OCI-LY7 (cell line): ENCODE measurements at places on chromosomes 16 and 17. TPM values are rescaled to one million over a fixed set of nuclear protein-coding genes. Genes with fewer than 3 reads are reported as not detected.

Gene ARL17A
- 38.7 and 45.1 TPM in 2 replicates for total RNA-seq

- DNase-seq = no peak
Measured at GRCh38 chr16:27520982-27521673, 28.6 kb downstream of the GTF3C1 start.

Gene METTL9
- total RNA-seq = 120 and 126 TPM in 2 replicates

- no peak for DNase-seq
Measured at GRCh38 chr16:53881371-53881770, 177.4 kb downstream of the FTO start.

Gene PRDM7
- total RNA-seq = not detected in 2 replicates

Gene PROCA1
- 4.6 and 5.9 TPM in 2 replicates for total RNA-seq

DNA sequence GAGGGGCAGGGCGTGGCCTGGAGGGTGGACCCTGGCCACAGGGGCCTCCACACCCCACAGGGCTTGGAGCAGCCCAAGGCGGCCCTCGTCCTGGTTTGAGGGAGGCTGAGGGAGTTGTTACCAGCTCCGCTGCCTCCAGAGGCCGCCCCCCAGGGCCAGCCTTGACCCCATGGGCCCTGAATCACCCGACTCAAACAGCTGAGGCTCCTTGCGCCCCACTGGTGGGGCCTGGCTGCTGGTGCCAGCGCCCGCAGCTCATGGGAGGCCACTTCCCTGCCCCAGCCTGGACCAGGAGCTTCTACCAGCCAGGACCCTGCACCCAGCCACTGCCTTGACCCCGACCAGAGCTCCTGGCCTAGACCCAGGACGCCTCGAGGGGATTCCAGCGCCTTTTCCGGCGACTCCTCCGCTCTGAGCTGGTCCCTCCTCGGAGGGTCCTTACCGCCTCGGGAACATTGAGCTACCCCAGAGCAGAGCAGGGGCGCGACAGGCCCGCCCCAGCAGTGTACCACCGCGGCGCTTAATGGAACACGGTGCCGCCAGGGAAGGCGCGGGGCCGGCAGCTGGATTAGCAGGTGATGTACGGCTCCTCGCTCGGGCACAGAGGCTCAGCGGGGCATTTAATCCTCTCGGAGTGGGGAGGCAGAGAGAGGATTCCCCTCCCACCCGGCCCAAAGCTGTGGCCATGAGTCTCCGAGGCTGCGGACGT is 37.2 kb downstream of the GSE1 start:
- DNase-seq = no peak

DNA sequence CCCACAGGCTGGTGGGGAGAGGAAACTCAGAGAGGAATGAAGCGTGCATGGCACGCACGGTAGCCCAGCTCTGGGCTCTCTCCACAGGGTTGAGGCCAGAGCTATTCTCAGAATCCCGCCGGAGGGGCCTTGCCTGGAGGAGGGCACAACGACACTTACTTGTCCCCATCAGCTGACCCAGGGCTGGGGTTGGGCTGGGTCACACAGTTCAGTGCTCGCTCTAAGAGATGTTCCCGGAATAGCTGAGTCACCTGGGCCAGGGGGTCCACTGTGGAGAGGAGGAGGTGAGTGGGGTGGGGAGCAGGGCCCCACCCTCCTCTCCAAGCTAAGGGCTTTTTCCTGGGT is 21.8 kb downstream of the SREBF1 start:
- DNase-seq = no peak

DNA sequence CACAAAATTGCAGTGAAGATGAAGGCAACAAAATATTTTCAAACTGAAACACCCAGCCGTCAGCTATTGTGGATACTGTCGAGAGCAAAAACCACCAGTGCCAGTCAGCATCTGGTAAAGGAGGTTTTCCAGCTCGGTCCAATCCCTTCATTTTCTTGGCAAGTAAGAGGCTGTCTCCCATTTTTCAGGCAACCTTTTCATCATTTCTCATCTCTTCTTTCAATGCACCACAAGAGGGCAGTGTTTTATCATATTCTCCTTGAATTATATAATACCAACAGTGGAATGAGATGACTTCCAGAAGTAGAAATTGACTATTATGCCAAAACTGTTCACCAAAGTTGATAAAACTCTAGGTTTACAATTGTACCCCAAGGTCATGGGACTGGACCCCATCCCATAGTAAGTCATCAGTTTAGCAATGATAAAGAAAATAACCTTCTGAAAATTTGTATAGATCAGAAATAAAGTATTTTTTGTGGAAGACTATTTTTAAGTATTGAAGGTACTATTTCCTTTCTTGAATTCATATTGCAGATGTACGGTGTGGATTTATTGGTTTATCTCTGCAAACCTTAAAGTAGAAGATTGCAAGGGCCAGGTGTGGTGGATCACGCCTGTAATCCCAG is 16.8 kb downstream of the NQO1 start:
- peak; percentile 78 for DNase-seq

DNA sequence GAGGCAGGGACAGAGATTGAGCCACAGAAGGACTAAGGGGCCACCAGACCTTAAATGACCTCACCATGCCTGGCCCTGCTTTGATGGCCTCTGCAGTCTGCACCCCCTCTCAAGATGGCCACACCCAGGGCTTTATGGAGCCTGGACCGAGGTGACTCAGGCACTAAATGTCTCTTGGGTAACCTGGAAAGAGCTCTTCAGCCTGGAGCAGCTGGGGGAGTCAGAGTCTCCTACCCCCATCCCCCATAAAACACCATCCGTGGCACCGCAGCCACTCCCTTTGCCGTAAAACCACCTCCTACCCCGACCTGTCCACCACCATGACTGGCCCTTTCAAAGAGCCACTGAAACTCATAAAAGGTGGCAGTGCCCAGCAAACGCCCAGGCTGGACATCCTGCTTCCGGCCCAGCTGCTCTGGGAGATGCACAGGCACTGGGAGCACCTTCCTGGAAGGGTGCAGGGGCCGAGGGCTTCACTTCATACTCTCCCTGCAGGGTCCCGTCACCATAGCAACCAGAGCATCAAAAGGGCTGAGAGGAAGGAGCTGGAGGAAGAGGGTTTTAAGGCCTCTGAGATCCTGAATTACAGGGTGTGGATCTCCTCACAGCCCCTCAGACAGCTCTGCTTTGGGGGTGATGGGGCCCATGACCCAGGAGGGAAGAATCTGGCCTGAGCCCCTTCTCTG is 22.3 kb downstream of the FOXN1 start:
- no peak for DNase-seq

- peak; percentile 79 for DNase-seq
Measured at GRCh38 chr16:68445458-68445857, 2.9 kb downstream of the SMPD3 start.

Gene PRAC2
- not detected in 2 replicates for total RNA-seq

GRCh38 chr17:54882950-54883349 is 17.7 kb upstream of the TOM1L1 start:
- no peak for DNase-seq

DNA sequence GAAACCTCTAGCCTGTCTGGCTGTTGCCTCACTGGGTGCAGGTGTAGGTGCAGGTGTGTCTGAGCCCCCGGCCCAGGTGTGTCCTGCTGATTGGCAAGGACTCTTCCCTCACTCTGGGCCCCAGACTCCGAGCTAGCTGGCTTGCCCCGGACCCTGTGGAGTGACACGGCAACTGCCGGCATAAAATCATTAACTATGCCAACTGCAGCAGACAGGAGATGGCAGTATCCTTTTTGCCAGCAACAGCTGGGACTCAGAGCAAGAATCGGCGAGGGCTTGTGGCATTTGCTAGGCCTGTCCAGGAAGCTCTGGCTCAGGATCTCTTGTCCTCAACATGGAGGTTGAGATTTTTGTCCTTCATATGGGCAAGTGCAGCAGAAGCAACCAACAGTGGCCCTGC is 20.8 kb downstream of the CIAPIN1 start:
- no peak for DNase-seq

GRCh38 chr17:1168533-1169220 is 11.1 kb downstream of the ABR start:
- no peak for DNase-seq

GRCh38 chr16:23408242-23408822 is 44.7 kb downstream of the COG7 start:
- DNase-seq = no peak

Gene MMP25
- total RNA-seq = 5.6 and 5.8 TPM in 2 replicates

Gene SLC35G3
- total RNA-seq = not detected in 2 replicates

DNA sequence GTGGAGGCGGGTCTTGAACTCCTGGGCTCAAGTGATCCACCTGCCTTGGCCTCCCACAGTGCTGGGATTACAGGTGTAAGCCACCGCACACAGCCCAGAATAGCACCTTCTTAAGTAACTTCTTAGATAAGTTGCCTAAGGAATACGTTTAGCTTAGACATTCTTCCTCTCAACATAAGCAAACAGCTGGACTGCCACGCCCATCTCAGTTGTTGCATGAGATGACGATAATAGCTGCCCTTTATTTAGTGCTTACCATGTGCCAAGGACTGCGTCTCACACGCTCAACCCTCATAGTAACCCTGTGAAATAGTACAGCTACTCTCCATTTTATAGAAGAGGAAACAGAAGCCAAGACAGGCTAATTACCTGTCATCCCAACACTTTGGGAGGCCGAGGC is 11.8 kb downstream of the HASPIN start:
- DNase-seq = no peak

- DNase-seq = no peak
Measured at GRCh38 chr17:48471817-48472410, 41.9 kb upstream of the SKAP1 start.

DNA sequence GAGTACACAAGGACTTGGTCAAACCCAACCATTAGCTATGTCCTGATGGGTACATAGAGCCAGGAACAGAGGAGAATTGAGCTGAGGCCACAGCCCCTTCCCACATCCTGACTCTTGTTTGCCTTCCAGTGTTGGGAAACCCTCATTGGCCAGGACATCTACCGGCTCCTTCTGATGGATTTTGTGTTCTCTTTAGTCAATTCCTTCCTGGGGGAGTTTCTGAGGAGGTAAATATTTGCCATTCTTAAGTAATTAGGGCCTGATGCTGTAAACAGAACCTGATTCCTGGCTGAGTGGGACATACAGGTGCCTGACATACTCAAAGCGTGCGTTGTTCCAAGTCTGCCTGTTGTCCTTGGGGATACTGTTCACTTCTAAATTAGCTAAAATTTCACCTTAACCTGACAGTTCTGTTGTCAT is 42.6 kb downstream of the GDE1 start:
- no peak for DNase-seq

Gene CX3CL1
- total RNA-seq = not detected in 2 replicates

DNA sequence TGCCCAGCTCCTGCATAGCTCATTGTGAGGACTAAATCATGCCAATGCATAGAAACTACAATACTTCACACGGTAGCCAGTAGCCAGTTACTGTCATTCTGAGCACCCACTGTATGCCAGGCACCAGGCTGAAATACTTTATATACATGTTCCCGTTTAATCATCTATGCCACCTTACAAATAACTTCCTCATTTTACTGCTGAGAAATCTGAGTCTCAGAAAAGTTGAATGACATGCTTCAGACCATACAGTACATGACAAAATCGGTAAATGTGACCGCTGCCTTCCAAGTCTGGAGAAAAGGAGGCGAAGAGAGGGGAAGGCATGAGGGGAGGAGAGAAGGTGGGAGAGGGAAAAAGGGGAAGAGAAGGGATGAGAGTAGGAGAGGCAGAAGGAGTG is 9.2 kb upstream of the TLCD3B start:
- DNase-seq = no peak

GRCh38 chr17:75390982-75391381 is 14.5 kb downstream of the GRB2 start:
- DNase-seq = no peak

GRCh38 chr17:17057057-17057551 is 14.8 kb downstream of the MPRIP start:
- DNase-seq = no peak

Gene VTN
- 0.40 TPM in 1 of 2 replicates, not detected in the other for total RNA-seq

GRCh38 chr17:54235571-54235970 is 412.8 kb downstream of the KIF2B start:
- DNase-seq = no peak

- no peak for DNase-seq
Measured at GRCh38 chr16:69166946-69167930, 19.7 kb upstream of the SNTB2 start.

GRCh38 chr17:58317421-58318064 is 11.1 kb downstream of the TSPOAP1 start:
- DNase-seq = peak; percentile 89

Gene TSPOAP1
- 50.6 and 54.4 TPM in 2 replicates for total RNA-seq

Gene APOH
- total RNA-seq = not detected in 2 replicates

Gene DPEP1
- not detected in 2 replicates for total RNA-seq

GRCh38 chr17:9488556-9488955 is 87.1 kb downstream of the STX8 start:
- DNase-seq = no peak

Gene CSH2
- total RNA-seq = not detected in 2 replicates

GRCh38 chr17:76353004-76353598 is 615 bp downstream of the PRPSAP1 start:
- peak; percentile 34 for DNase-seq

Gene DYNLL2
- 21.1 and 22.5 TPM in 2 replicates for total RNA-seq

Gene TAT
- total RNA-seq = not detected in 2 replicates

Gene P2RX1
- 3.3 and 4.5 TPM in 2 replicates for total RNA-seq

DNA sequence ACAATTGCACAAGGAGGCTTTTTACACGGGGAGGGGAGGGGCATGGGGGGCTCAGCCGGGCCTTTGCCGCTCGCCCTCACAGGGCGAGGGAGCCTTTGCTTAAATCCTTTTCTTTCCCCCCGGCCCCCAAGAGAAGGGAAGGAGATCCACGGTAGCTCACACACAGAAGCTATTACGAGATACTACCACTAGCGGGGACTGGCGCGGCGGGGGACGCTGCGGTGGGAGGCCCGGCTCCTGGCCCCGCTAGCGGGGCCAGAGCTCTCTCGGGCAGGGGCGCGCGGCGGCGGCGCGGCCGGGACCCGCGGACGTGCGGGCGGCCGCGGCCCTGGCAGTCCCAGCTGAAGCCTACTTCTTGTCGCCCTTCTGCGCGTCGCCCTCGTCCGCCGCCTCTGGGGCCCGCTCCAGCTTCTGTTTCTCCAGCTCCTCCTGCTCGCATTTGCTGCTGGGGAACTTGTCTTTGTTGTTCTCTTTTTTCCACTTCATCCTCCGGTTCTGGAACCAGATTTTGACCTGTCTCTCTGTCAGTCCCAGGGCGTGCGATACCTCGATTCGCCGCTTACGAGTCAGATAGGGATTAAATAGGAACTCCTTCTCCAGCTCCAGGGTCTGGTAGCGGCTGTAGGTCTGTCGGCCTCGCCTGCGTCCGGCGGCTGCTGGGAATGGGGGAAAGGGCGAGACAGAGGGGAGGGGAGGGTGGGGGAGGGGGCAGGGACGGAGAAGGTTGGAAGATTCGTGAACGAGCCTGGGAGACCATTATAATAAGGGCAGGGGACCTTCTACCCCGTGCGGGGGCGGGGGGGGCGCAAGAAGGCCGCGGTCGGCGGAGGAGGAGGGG is 2.0 kb downstream of the HOXB8 start:
- peak; percentile 57 for DNase-seq

Gene IRX5
- total RNA-seq = 5.0 and 5.1 TPM in 2 replicates

- no peak for DNase-seq
Measured at GRCh38 chr16:56643833-56644232, 5.4 kb downstream of the MT1A start.

DNA sequence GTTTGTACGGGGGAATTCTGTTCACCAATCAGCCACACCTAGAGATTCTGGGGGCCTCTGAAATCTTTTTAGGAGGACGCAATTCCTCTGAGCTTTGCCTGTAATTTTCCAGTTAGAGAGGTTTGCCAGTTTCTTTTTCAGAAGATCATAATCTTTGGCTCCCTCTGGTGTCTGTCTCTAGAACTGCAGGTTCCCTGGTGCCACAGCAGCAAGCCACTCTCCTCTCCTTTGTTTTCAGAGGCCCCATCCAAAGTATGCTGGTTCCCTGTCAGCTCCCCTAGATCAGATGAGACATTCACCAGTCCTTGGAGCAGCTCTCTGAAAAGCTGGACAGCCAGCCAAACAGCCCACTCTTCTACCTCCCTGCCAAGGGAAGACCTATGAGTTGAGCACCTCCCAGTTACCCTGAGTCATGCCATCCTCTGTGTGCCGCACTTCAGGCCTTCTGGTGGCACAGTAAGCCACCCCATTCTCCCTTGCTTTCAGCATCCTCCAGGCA is 36.1 kb downstream of the RNF112 start:
- peak; percentile 75 for DNase-seq

Gene CLEC10A
- total RNA-seq = not detected in 2 replicates
